HuH-7.5 (cell line): ENCODE measurements at places on chromosomes 12 and 14.

DNA sequence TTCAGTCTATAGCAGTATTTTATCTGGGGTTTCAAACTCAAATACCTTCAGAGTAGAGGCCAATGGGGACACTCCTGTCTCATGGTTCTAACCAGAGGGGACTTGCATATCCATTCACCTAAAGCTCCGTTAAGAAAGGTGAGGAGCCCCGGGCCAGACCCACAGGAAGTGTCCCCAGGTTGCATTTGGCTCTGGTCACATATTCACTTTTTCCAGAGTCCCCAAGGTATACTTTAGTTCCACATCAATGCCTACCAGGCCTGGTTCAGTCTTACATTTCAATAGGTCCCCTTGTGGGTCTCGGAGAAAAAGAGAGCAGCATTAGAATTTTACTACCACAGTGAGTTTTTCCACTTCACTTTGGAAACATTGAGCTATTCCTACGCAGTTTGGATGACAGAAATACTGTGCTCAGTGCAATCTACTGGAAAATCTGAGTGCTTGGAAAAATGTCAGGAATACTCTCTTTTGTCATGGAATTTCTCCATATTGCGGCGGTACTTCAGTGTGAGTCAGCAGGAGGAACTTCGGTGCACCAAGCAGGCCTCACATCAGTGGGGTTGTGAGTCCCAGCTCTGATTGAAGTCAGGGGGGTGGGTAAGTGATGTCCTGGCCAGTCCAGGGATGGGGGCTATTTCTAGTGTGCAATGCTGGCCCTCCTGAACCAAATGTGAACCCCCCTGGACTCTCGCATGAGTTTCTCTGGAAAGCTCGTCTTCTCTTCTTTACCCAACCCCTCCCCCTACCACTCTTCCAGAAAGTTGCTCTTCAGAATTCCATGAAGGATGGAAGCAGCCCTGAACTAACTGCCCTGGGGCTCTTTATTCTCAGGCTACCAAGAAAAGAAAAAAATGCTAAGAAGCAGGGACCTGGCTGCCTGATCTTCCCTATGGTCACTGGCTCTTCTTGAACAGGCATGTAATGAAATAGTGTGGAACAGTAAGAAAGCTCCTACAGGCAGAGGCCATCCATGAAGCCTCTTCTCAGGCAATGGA, 184.7 kb downstream of the PRKCH start:
- DNase-seq = no peak

GRCh38 chr12:96876966-96877365, 30.1 kb upstream of the NEDD1 start:
- DNase-seq = no peak

GRCh38 chr12:121050725-121051124, 11.7 kb upstream of the OASL start:
- no peak for DNase-seq

- DNase-seq = peak; percentile 23
These were observed 838 bp downstream of the LRIG3 start for GRCh38 chr12:58919231-58920101.

GRCh38 chr12:52121824-52122539, 42.5 kb downstream of the SMIM41 start:
- peak; percentile 71 for DNase-seq

GRCh38 chr14:24679248-24679961, 45.4 kb upstream of the GZMB start:
- DNase-seq = no peak

- DNase-seq = no peak
These were observed 457.4 kb downstream of the FOXG1 start for GRCh38 chr14:29223947-29224346.

DNA sequence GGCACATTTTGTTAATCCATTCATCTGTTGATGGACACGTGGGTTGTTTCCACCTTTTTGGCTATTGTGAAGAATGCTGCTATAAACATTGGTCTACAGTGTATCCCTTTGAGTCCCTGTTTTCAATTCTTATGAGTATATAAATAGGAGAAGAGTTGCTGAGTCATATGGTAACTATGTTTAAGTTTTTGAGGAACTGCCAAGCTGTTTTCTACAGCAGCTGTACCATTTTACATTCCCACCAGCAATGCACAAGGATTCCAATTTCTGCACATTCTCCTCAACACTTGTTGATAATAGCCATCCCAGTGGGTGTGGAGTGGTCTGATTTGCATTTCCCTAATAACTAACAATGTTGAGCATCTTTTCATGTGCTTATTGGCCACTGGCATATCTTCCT, 6.9 kb upstream of the SVOP start:
- no peak for DNase-seq

GRCh38 chr12:64157110-64157509, 65.0 kb downstream of the KICS2 start:
- no peak for DNase-seq

DNA sequence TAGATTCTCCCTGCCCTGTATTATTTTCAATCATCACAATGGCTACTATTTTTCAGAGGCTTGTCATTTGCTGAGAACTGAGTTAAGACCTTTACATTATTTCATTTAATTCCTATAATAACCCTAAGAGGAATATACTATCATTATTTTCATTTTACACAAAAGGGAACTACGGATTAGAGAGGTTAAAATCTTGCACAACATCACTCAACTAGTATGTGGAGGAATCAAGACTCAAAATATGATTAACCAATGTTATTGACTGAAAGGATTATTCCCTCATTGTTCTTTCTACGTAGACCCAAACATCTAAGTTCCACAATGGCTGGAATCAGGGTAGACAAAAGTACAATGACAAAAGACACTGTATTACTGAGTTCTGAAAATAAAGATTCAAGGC, 45.0 kb downstream of the GPR65 start:
- DNase-seq = no peak

DNA sequence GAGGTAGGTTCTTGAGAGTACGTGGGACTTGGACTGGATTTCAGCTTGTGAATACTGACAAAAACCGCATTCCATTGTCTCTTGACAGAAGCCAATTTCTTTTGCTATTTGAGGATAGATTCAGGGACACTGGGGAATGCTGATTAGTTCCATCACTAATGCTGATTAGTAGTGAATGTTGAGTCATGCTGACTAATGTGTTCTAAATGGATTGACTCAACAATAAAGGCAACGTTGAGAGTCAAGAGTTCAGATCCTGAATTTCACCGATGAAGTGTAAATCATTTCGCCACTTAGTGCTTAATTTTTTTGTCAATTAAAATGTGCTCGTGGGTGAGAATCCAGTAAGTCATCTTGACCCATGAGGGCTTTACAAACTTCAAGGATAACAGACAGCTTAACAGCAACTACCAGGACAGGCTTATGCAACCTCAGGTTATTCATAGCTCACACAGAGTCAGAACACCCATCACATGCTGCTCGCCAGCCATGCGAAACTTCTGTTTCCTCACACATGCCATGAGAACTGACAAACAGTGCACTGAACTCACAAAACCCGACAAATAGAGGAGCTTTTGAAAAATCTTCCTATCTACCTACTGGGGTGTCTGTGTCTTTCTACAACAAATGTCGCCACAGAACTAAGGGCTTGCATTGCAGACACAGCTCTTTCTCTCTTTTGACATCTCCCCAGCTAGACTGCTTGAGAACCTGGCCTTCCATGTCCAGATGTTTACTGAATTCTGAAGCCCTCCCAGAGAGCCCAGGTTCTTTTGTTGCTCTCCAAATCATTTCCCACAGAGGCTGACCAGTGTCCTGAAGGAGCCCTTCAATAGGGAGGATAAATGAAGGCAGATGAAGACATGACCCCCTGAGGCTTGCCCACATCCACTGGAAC, 316.4 kb downstream of the ZFP36L1 start:
- DNase-seq = no peak

DNA sequence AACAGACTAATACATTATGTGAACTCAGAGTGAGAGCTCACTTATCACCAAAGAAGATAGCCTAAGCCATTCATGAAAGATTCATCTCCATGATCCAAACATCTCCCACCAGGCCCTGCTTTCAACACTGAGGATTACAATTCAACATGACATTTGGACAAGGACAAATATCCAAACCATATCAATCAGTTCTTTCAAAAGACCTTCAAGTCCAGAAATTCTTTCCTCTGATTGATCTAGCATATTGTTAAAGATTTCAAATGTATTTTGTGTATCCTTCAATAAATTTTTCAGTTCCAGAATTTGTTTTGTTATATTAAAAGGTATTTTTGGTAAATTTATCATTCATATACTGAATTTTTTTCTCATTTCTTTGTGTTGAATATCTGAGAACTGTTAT, 1055.8 kb downstream of the SLC6A15 start:
- no peak for DNase-seq
